ENCODE measurements at places on chromosomes 1 and 21. TPM values are rescaled to one million over a fixed set of nuclear protein-coding genes. Genes with fewer than 3 reads are reported as not detected.
A peak's percentile ranks its signal among the peaks of the same experiment; 100 is the strongest.

DNA sequence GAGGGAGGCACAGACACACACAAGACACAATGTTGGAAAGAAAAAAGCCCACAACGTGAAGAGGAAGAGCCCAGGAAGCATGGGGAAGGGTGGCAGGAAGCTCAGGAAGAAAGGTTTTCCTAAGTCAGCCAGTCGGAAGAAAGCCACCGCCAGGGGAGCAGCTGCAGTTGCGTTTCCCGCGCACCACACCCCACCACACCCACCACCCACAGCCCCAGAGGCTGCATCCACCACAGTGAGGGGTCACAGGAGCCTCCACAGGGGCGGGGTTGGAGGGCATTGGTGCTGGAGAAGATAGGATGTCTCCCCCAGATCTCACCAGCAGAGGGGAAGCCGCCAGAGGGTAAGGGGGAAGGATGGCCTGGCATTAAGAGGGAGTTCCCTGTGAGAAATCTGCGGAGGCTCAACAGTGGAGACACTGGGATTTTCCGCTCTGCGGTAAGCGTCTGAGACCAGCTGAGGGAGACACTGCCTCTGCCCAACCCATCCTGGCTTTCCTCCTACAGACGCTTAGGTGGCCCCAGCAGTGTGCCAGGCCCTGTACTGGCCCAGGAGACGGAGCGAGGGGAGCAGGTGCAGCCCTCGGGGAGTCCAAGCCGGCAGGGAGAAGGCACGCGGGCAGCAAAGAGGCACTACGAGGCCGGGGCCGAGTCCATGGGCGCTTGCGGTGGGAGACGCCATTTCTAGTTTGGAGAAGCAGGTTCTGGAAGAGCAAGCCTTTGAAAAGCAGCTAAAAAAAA, 19.8 kb downstream of the PGLYRP3 start:
- H3K36me3 ChIP-seq = no peaks in the 10 kb centered on the region
- no peak overlapping the region for H3K27ac ChIP-seq
- DNase-seq = no peak
- H3K27me3 ChIP-seq = peaks cover 7% of the 10 kb centered on the region

GRCh38 chr1:201689647-201690046, 139.3 kb upstream of the IPO9 start:
- H3K27ac ChIP-seq = no peak overlapping the region
- no peak for DNase-seq
- H3K27me3 ChIP-seq = no peaks in the 10 kb centered on the region
- H3K4me1 ChIP-seq = peaks cover 33% of the 10 kb centered on the region

GRCh38 chr1:164033782-164034181, 525.2 kb upstream of the PBX1 start:
- no peaks in the 10 kb centered on the region for H3K27me3 ChIP-seq
- DNase-seq = no peak
- no peaks in the 10 kb centered on the region for H3K36me3 ChIP-seq
- H3K4me3 ChIP-seq = no peak overlapping the region

GRCh38 chr1:37753473-37754321, 11.2 kb downstream of the EPHA10 start:
- peaks cover 93% of the 10 kb centered on the region for H3K27me3 ChIP-seq
- H3K4me1 ChIP-seq = no peaks in the 10 kb centered on the region
- H3K4me3 ChIP-seq = no peak overlapping the region

GRCh38 chr1:110114784-110115183, 2.5 kb downstream of the UBL4B start:
- no peaks in the 10 kb centered on the region for H3K36me3 ChIP-seq
- H3K4me3 ChIP-seq = no peak overlapping the region
- DNase-seq = no peak
- H3K4me1 ChIP-seq = no peaks in the 10 kb centered on the region
- H3K27me3 ChIP-seq = no peaks in the 10 kb centered on the region
- no peak overlapping the region for H3K27ac ChIP-seq

- DNase-seq = no peak
- no peaks in the 10 kb centered on the region for H3K4me1 ChIP-seq
- no peaks in the 10 kb centered on the region for H3K27me3 ChIP-seq
- H3K36me3 ChIP-seq = no peaks in the 10 kb centered on the region
- no peak overlapping the region for H3K27ac ChIP-seq
- no peak overlapping the region for H3K4me3 ChIP-seq
Measured at GRCh38 chr1:92424381-92424780, 62.3 kb downstream of the GFI1 start.

OR2M7 gene
- not detected for total RNA-seq

DNA sequence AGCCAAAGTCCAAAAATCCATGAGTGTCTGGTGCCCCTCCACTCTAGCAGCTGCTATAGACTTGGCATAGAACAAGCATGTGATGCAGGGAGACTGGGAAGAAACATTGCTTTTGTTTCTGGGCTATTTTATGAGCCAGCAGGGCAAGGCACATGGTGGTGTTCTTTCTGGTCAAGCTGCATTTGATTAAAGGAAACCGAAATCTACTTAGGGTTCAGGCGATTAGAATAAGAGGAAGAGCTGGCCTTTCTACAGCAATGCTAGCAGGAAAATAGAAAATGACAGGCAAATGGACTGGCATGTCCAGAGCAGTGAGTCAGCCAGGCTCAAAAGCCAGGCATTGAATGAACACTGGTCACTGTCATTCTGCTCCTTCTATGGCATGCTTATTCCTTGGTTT, 28.5 kb upstream of the ARHGAP29 start:
- H3K4me1 ChIP-seq = no peaks in the 10 kb centered on the region
- DNase-seq = no peak
- H3K27ac ChIP-seq = peak overlapping the region; percentile 6
- no peak overlapping the region for H3K4me3 ChIP-seq
- H3K27me3 ChIP-seq = no peaks in the 10 kb centered on the region

- no peaks in the 10 kb centered on the region for H3K4me1 ChIP-seq
- no peak overlapping the region for H3K27ac ChIP-seq
- no peaks in the 10 kb centered on the region for H3K27me3 ChIP-seq
- DNase-seq = no peak
- no peaks in the 10 kb centered on the region for H3K36me3 ChIP-seq
Measured at GRCh38 chr1:239960366-239960765, 131.3 kb upstream of the FMN2 start.

TTC34 gene
- total RNA-seq = 0.16 TPM

LIN28A gene
- not detected for total RNA-seq

- H3K27ac ChIP-seq = no peak overlapping the region
- H3K4me3 ChIP-seq = no peak overlapping the region
- no peak for DNase-seq
- no peaks in the 10 kb centered on the region for H3K36me3 ChIP-seq
- H3K4me1 ChIP-seq = no peaks in the 10 kb centered on the region
Measured at GRCh38 chr1:95216292-95216990, 17.6 kb upstream of the RWDD3 start.

TMEM53 gene
- 5.6 TPM for total RNA-seq

GRCh38 chr21:34811368-34811767, 142.6 kb downstream of the CLIC6 start:
- H3K27me3 ChIP-seq = no peaks in the 10 kb centered on the region
- peaks cover 48% of the 10 kb centered on the region for H3K4me1 ChIP-seq
- no peak overlapping the region for H3K4me3 ChIP-seq
- DNase-seq = no peak
- no peaks in the 10 kb centered on the region for H3K36me3 ChIP-seq

DNA sequence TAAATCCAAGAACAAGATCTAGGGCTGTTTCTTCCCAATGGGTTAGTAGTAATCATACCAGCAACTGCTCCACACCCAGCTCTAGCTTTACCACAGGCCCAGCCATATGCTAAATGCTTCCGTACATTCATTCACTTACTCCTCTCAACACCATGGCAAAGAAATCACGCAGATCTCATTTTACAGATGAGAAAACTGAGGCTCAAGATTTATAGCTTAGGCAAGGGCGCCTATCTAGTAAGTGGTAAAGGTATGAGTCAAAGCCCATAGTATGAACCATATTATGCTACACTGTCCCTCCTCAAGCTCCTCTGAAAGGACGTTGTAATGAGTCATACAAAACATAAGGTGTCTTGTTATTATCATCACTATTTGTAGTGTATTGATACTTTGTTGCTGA, 82.2 kb downstream of the NIBAN1 start:
- no peaks in the 10 kb centered on the region for H3K27me3 ChIP-seq
- H3K4me3 ChIP-seq = no peak overlapping the region
- H3K36me3 ChIP-seq = no peaks in the 10 kb centered on the region
- DNase-seq = no peak
- H3K27ac ChIP-seq = peak overlapping the region; percentile 81
- H3K4me1 ChIP-seq = peaks cover 55% of the 10 kb centered on the region

- no peak overlapping the region for H3K4me3 ChIP-seq
- H3K27me3 ChIP-seq = no peaks in the 10 kb centered on the region
- DNase-seq = no peak
- H3K4me1 ChIP-seq = no peaks in the 10 kb centered on the region
Measured at GRCh38 chr21:28311411-28312190, 681.1 kb downstream of the LTN1 start.

- no peak for DNase-seq
- peaks cover 4% of the 10 kb centered on the region for H3K4me1 ChIP-seq
- H3K4me3 ChIP-seq = no peak overlapping the region
- no peak overlapping the region for H3K27ac ChIP-seq
Measured at GRCh38 chr1:55864251-55864650, 649.1 kb upstream of the USP24 start.

- no peak for DNase-seq
- H3K4me3 ChIP-seq = no peak overlapping the region
- no peaks in the 10 kb centered on the region for H3K4me1 ChIP-seq
- H3K27me3 ChIP-seq = no peaks in the 10 kb centered on the region
Measured at GRCh38 chr1:22332795-22333499, 118.7 kb upstream of the ZBTB40 start.

GRCh38 chr1:76144247-76144646, 69.7 kb downstream of the ST6GALNAC3 start:
- H3K27me3 ChIP-seq = no peaks in the 10 kb centered on the region
- DNase-seq = no peak

DNA sequence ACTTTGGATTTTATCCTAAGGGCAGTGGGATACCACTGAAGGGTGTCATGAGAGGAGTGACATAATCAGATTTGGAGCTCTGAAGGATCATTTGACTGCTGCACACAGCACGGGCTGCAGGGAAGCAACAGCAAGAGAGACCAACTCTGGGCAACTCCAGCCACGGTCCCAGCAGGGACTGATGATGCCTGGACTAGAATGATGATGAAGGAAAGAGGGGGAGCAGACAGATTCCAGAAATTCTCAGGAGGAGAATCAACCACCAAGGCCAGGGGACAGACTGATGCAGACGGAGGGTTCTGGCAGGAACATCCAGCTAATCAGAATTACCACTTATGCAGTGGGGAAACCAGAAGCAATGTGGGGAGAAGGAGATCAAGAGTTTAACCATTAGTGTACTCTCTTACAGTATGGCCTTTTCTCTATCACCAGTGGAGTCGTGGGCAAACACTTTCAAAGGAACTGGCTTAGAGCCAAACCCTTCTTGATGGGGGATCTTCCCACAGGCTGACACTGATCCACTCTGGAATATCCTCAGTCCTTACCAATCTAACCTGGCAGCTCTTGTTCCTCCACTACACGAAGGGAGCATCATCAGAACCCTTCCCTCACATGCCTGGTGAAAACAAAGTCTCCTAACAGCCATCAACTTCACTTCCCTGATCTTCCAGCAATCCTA, 3.3 kb downstream of the URB1 start:
- H3K4me1 ChIP-seq = peaks cover 20% of the 10 kb centered on the region
- H3K36me3 ChIP-seq = no peaks in the 10 kb centered on the region
- H3K4me3 ChIP-seq = no peak overlapping the region
- DNase-seq = no peak
- no peaks in the 10 kb centered on the region for H3K27me3 ChIP-seq

LAPTM5 gene
- total RNA-seq = 30.2 TPM

DNA sequence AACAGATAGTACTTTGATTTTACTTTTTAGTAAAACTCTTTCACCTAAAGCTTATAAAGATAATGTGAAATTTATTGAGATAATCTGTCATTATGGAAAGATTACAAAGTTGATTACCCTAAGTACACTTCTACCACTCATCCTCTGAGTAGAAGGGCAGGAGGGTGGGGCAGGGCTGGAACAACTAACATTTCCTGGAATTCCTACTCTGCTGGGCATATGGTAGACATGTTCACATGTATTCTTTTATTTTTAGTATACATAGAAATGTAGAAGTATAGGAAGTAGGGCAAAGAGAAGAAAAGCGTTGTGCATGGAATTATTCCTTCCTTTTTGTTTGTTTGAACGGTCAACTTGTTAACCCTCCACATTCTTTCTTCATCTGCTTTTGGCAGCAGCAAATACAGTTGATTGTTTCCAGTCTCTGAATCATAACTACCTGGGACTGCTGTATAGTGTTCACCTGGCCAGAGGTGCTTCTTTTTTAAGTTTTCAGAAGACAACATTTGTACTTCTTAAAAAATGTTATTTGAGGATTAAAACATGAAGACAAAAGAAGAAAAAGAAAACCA, 85.1 kb downstream of the POU2F1 start:
- no peak overlapping the region for H3K27ac ChIP-seq
- H3K36me3 ChIP-seq = no peaks in the 10 kb centered on the region
- H3K27me3 ChIP-seq = no peaks in the 10 kb centered on the region

GRCh38 chr1:172085317-172085716, 244.0 kb downstream of the DNM3 start:
- no peaks in the 10 kb centered on the region for H3K27me3 ChIP-seq
- H3K27ac ChIP-seq = no peak overlapping the region
- H3K36me3 ChIP-seq = no peaks in the 10 kb centered on the region
- no peaks in the 10 kb centered on the region for H3K4me1 ChIP-seq
